ENCODE measurements at places on chromosomes 4 and X. TPM values are rescaled to one million over a fixed set of nuclear protein-coding genes. Genes with fewer than 3 reads are reported as not detected.

Gene UPF3B
- total RNA-seq: 2.0 TPM

Gene CT45A10
- not detected for total RNA-seq

Gene GLUD2
- total RNA-seq: 2.9 TPM

Gene CSAG2
- not detected for total RNA-seq

Gene FAM9C
- not detected for total RNA-seq

Gene DDX53
- total RNA-seq: not detected

Gene GAGE12C
- not detected for total RNA-seq

Gene STATH
- total RNA-seq: not detected

Gene SLC7A11
- total RNA-seq: 50.8 TPM

Gene F9
- total RNA-seq: not detected

Gene MAGED4B
- total RNA-seq: 3.5 TPM

Gene MAPK10
- total RNA-seq: 26.1 TPM

Gene COX7B
- 475 TPM for total RNA-seq

All from aortic smooth muscle cell (primary cell).